ENCODE measurements at places on chromosomes 13 and 19.

GRCh38 chr13:93505104-93505952, 278.7 kb downstream of the GPC6 start:
- DNase-seq: no peak

GRCh38 chr13:34343413-34343940, 525.5 kb downstream of the RFC3 start:
- no peak for DNase-seq

GRCh38 chr13:61857198-61857597, 441.5 kb upstream of the PCDH20 start:
- DNase-seq: no peak

- DNase-seq: no peak
Measured at GRCh38 chr13:49652355-49653305, 24.3 kb downstream of the ARL11 start.

DNA sequence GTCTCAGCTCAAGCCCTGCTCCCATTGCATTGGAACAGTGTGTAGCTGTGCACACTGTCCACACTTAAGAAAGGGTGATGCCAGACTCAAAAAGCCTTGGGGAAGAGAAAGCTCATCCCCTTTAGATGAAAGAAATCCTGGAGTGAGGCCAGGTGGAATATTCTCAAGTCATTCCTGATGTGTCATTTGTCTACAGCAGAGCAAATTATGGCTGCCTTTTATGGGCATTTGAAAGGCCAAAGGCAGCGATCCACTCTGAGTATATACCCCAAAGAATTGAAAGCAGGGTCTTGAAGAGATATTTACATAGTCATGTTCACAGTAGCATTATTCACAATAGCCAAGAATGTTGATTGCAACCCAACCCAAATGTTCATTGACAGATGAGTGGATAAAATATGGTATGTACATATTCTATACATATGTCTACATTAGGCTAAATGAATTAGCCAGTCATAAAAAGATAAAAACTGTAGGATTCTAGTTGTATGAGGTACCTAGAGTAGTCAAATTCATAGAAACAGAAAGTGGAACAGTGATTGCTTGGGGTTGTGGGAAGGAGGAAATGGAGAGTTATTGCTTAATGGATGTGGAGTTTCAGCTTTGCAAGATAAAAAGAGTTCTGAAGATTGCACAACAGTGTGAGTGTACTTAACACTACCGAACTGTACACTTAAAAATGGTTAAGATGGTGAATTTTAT, 214.9 kb downstream of the KCNRG start:
- DNase-seq: no peak

DNA sequence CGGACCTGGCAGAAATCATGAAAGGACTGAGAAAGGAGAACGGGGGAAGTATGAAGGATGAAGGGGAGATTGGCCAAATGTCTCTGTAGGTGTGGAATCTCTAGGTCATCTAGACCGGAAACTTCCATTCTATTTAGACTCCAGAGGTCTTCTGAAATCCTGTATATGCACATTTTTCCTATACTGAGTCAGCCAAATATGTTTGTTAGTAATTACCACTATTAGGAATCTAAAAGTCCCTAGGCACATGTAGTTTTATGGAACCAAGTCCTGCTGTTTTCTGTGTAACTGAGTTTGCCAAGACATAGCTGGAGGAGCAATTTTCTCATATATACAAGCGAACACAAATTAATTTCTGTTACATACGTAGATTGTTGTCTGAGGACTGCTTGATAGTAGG, 498.1 kb downstream of the GPC5 start:
- no peak for DNase-seq

- DNase-seq: no peak
Measured at GRCh38 chr19:41409288-41409687, 11.7 kb downstream of the BCKDHA start.

- no peak for DNase-seq
Measured at GRCh38 chr19:45897261-45897812, 5.1 kb downstream of the MYPOP start.

DNA sequence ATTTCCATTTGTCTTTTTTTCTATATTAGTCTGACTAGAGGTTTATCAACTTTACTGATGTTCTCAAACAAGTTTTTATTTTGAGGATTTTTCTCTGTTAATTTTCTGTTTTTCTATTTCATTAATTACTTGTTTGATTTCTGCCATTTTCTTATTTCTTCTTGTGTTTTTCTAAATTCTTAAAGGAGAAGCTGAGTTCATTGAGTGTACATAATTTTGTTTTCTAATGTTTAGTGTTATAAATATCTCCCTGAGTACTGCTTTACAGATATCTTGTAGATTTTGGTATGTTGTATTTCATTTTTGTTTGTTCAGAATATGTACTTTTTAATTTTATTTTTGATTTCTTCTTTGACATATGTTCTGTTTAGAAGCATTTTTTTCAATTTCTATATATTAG, 1404.3 kb upstream of the MIR17HG start:
- DNase-seq: no peak
